Dermis lymphatic vessel endothelial cell (primary cell): ENCODE measurements at places on chromosomes 1 and 21. TPM values are rescaled to one million over a fixed set of nuclear protein-coding genes. Genes with fewer than 3 reads are reported as not detected.

TNFRSF18 gene
- total RNA-seq: 0.11 TPM in 1 of 2 replicates, not detected in the other

ETV3L gene
- not detected in 2 replicates for total RNA-seq

LINGO4 gene
- total RNA-seq: not detected in 2 replicates

TIPRL gene
- total RNA-seq: 30.8 and 33.9 TPM in 2 replicates

GRHL3 gene
- total RNA-seq: not detected in 2 replicates

PLPPR4 gene
- 0.09 and 0.54 TPM in 2 replicates for total RNA-seq

CDC42 gene
- total RNA-seq: 760 and 768 TPM in 2 replicates

EFNA1 gene
- 172 and 255 TPM in 2 replicates for total RNA-seq

LRRC38 gene
- 0.11 TPM in 1 of 2 replicates, not detected in the other for total RNA-seq
